Tracheal epithelial cell (primary cell): ENCODE measurements at places on chromosomes 2 and 18. TPM values are rescaled to one million over a fixed set of nuclear protein-coding genes. Genes with fewer than 3 reads are reported as not detected.

DUSP19 gene
- total RNA-seq, result 0.24 and 0.43 TPM in 2 replicates

TBR1 gene
- not detected in 2 replicates for total RNA-seq

VIL1 gene
- total RNA-seq, result not detected in 2 replicates

DSC3 gene
- 260 and 288 TPM in 2 replicates for total RNA-seq

CFC1 gene
- not detected in 2 replicates for total RNA-seq

LHCGR gene
- not detected in 2 replicates for total RNA-seq

IL36G gene
- total RNA-seq, result 0.43 and 41.4 TPM in 2 replicates

NEU2 gene
- not detected in 2 replicates for total RNA-seq

CCDC141 gene
- under 0.01 TPM in 1 of 2 replicates, not detected in the other for total RNA-seq

IL36RN gene
- 1.1 and 8.4 TPM in 2 replicates for total RNA-seq

NFATC1 gene
- total RNA-seq, result 0.72 and 0.85 TPM in 2 replicates

REG3A gene
- not detected in 2 replicates for total RNA-seq

OTX1 gene
- 2.7 and 4.3 TPM in 2 replicates for total RNA-seq
